Stimulated activated CD8-positive, alpha-beta memory T cell treated with anti-CD3 and anti-CD28 coated beads, Interleukin-7, amount 100 ng/mL, for 4 hours (primary cell): ENCODE measurements at places on chromosomes 3 and 15.

- no peak for DNase-seq
Measured at GRCh38 chr3:54949491-54950044, 21.7 kb upstream of the LRTM1 start.

DNA sequence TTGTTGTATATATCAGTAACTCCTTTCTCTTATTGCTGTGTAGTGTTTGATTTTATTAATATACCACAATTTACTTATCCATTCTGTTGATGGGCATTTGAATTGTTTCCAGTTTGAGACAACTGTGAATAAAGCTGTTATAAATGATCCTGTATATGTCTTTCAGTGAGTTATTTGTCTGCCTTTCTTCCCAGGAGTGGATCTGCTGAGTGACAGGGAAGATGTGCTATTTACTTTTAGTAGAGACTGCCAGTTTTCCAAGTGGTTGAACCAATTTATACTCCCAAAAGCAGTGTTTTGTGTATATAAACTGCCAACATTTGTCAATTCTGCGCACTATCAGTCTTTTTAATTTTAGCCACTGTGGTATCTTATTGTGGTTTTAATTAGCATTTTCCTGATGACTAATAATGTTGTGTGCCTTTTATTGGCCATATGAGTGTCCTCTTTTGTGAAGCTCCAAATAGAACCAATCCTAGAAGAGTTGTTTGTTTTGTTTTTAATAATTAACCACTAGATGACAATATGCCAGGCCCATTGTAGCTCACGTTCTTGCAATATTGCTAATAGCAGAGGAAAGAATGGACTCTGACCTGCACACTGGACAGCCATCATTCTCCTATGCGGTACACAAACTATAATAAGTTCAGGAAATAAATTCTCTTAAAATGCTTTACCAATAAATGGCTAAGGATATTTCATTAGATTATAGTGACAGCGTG is 25.3 kb downstream of the TRANK1 start:
- no peak for DNase-seq

DNA sequence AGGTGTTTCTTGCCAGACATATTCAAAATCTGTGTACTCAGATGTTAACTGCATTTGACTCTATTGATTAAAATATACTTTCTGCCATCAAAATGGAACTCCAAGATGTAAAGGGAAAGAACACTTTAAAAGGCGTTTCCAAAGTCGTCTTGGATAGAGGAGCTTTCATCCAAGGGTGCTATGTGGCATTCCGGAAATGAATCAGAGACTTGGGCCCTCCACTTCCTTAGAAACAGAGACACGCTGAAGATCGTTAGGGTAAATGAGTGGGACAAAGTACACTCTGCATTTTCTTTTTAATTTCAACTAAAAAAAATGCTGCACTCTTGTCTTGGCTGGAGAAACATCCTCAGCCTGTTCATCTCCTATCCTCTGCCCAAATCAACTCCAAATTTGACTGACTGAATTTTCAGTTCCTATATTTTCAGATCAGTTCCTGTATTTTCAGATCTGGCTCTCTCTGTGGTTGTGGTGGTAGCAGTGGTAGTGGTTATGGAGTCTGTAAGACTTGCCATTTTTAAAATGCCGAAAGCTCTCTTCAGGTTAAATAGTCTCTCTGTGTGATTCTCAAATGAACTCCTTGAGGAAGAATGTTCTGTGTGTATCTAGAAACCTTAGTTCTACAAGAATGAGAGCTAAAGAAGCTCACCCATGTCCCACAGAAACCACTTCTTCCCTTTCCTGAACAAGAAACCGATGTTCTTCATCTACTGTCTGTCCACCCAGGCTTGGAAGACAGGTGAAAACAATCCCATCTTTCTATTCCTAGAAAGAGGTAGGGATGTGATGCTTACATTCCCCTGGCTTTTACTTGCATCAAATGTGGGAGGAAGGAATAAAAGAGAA is 156.8 kb upstream of the ICE2 start:
- no peak for DNase-seq

GRCh38 chr15:65547841-65548240 is 17.6 kb downstream of the HACD3 start:
- no peak for DNase-seq

- no peak for DNase-seq
Measured at GRCh38 chr15:32979710-32980109, 214.8 kb downstream of the FMN1 start.

GRCh38 chr15:43293432-43293831 is 26.7 kb upstream of the TGM5 start:
- DNase-seq = no peak

DNA sequence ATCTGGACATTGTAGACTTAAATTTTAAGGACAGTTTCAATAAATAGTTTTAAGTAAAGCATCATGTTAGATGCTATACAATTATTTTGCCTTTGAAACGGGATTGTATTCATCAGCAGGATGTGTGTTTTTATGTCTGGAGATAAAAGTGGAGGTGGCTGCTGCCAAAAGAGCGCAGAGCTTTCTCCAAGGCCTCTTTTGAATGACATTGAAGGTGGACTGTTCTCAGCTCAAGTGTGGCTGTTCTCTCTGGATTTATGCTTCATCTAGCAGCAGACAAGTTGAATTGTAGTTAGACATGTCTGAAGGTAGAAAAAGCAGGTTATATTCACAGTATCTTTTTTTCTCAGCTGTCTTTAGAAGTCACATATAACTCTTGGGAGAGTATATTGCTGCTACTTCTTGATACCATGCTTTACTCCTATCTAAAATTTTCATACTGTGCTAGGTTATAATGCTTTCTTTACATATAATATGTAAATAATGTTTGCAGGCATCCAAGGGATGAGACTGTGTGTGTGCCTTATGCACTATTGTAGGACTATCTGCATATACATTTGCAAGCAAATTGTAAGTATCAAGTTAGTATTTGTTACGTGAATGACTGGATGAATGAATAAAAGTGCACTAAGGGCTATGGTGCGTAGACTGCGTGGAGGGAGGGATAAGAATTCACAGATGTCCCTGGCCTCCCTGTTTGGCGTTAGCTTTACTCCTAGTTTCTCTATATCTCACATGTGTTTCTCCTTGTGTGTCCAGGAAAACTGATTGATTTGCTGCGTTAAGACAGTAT is 340.1 kb downstream of the NAALADL2 start:
- DNase-seq = no peak

DNA sequence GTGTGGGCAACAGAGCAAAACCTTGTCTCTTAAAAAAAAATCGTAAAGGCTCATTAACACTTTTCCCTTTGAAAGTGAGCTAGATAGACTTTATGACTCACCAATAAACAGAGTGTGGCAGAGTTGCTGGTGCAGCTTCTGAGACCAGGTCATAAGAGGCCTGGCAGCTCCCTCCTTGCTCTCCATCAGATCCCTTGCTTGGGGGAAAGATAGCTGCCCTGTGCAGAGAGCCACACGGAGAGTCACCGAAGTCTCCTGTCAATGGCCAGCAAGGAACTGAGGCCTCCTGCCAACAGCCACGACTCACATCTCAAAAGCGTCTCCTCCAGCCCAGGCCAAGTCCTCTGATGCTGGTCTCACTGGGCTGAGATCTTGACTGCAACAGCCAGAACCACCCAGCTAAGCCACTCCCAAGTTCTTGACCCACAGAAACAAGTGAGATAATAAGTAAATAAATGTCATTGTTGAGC is 8.7 kb upstream of the GP9 start:
- no peak for DNase-seq

DNA sequence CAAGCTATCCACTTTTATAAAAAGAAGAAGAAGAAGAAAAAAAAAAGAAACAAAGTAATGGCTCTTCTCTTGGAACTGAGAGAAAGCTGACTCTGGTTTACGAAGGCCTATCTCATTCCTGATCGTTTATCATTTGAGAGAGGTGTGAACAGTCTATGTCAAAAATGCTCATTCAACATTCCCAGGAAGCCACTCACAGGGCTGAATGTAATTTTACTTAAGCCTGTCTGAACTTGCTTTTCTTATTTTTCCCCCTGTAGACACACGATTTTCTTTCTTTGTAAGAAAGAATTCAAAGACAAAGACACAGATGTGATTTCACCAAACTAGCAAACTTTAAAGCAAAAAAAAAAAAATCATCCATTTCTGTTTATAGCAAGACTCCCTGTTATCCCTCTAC is 805.8 kb downstream of the FHIT start:
- DNase-seq = no peak

- DNase-seq = no peak
Measured at GRCh38 chr15:79003301-79003700, 58.5 kb upstream of the CTSH start.
